ENCODE measurements at places on chromosomes 4 and X.
A peak's percentile ranks its signal among the peaks of the same experiment; 100 is the strongest.

GRCh38 chr4:5785806-5786680 is 75.0 kb downstream of the EVC start:
- no peak for ATAC-seq

- no peak for ATAC-seq
These were observed 2.8 kb upstream of the PARM1 start for GRCh38 chr4:74930162-74930561.

DNA sequence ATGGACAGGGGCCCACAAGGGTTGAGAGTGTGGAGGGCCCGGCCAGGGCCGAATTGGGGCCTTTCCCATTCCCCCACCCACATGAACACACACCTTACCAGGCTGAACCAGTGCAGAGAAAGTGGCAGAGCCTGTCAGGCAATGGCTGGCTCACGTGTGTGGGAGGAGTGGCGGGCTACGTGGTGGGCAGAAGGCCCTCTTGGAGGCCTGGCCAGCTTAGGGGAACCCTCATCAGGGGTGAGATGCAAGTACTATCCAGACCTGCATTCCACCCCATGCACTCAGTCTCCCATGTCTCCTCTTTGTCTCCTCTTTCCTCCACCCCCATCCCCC is 965 bp downstream of the TCEAL4 start:
- peak; percentile 46 for ATAC-seq

DNA sequence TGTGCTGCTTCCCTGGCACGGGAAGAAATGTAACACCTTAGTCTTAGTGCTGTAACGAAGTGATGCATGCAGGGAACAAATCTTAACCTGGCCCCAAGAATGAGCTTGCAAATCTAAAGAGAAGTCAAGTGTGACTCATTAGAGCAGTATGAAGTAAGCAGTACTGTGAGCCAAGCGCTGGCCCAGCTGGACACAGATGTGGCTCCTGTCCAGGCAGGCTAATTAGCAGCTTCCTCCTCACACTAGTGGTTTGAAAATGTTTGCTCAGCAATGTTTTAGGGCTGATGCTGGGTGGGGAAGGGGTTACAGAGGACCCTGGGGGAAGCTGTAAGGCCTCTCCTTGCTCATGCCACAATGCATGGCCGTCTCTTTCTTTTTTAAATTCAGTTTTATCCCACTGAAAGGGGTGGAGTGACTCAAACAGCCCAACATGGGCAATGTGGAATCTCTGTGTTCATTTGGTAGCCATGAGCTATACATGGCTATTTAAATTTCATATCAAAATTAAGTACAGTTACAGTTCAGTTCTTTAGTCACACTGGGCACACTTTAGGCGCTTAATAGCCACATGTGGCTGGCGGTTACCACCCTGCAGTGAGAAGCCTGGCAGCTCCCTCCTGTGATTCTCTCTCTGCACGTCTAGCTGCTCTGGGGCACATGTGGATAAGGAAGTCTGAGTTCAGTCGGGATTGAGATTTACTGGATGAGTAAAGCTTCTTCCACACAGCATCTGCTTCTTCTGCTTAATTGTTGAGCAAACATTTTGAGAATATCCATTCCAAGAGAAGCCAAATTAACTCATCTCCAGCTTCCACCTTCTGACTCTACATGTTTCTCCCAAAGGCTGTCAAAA is 48.8 kb downstream of the MAP7D2 start:
- ATAC-seq = peak; percentile 90

GRCh38 chrX:136819031-136819703 is 38.4 kb upstream of the ARHGEF6 start:
- ATAC-seq = no peak

- ATAC-seq = no peak
These were observed 433.7 kb downstream of the GPM6A start for GRCh38 chr4:175378372-175378771.

- ATAC-seq = peak; percentile 77
These were observed 52.9 kb upstream of the TRPC5OS start for GRCh38 chrX:111823128-111823527.

GRCh38 chrX:123803331-123803983 is 56.4 kb upstream of the XIAP start:
- ATAC-seq = peak; percentile 77

GRCh38 chrX:23503835-23504539 is 163.3 kb upstream of the PRDX4 start:
- peak; percentile 56 for ATAC-seq

GRCh38 chrX:48700951-48701653 is 4.6 kb downstream of the SUV39H1 start:
- ATAC-seq = no peak

DNA sequence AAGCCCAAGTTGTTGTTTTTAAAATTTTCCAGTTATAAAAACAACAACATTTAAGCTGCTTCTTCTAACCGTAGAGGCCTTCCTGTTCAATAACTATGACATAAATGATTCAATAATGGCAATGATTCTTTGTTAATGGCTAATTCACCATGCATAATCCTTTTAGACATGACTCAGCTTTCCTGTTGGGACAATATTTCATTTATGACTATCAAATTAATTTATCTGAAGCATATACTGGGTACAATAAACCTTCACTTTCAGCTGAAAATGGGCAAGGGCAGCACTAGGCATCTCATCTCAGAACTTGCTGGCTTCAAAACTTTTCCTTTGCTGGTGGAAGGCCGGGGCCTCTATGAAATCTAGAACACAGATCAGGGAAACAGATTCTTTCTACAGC is 38.9 kb downstream of the TBC1D9 start:
- peak; percentile 65 for ATAC-seq

GRCh38 chr4:89759426-89759825 is 77.5 kb downstream of the SNCA start:
- ATAC-seq = no peak

GRCh38 chr4:2662598-2662997 is 93.5 kb downstream of the TNIP2 start:
- no peak for ATAC-seq

DNA sequence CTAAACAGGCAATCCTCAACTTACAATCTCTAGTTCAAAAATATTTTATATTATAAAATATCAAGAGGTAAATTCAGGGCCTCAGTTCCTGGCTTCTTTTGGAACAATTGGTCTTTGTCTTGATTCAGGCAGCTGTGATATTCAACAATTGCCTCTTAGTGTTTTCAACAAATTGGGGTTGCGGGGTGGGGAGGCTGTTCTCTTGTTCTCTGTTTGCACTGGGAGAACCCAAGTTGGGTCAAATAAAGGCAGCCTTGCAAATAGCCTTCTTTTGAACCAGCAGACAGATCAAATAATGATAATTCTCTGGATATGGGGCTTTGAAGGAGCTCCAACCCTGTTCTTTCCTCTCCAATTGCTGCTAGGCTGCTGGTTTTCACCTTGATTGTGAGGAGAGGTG is 142.5 kb downstream of the COL4A5 start:
- no peak for ATAC-seq

- ATAC-seq = no peak
These were observed 88.6 kb downstream of the SHROOM3 start for GRCh38 chr4:76523593-76523992.

GRCh38 chr4:150828159-150828558 is 186.9 kb downstream of the LRBA start:
- no peak for ATAC-seq

GRCh38 chrX:20347481-20347880 is 80.8 kb upstream of the RPS6KA3 start:
- no peak for ATAC-seq

- ATAC-seq = no peak
These were observed 204.5 kb upstream of the IGFBP7 start for GRCh38 chr4:57314636-57315035.

- ATAC-seq = no peak
These were observed 45.8 kb downstream of the TEX13B start for GRCh38 chrX:107936434-107936730.

- ATAC-seq = no peak
These were observed 263.7 kb downstream of the IL1RAPL1 start for GRCh38 chrX:28850955-28851354.

- ATAC-seq = no peak
These were observed 106.7 kb upstream of the GUCY1A1 start for GRCh38 chr4:155559915-155560314.

GRCh38 chrX:80430826-80431504 is 10.7 kb downstream of the TENT5D start:
- no peak for ATAC-seq

DNA sequence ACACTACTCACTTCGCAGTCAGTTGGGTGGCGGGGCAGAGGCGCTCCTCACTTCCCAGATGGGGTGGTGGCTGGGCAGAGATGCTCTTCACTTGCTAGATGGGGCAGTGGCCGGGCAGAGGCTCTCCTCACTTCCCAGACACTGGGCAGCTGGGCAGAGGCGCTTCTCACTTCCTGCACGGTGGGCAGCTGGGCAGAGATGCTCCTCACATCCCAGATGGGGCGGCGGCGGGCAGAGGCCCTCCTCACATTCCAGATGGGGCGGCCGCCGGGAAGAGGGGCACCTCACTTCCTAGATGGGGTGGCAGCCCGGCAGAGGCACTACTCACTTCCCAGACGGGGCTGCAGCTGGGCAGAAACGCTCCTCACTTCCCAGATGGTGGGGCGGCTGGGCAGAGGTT is 199.8 kb downstream of the RTL9 start:
- ATAC-seq = no peak

- no peak for ATAC-seq
These were observed 14.3 kb downstream of the DCAF8L1 start for GRCh38 chrX:27966955-27967354.

DNA sequence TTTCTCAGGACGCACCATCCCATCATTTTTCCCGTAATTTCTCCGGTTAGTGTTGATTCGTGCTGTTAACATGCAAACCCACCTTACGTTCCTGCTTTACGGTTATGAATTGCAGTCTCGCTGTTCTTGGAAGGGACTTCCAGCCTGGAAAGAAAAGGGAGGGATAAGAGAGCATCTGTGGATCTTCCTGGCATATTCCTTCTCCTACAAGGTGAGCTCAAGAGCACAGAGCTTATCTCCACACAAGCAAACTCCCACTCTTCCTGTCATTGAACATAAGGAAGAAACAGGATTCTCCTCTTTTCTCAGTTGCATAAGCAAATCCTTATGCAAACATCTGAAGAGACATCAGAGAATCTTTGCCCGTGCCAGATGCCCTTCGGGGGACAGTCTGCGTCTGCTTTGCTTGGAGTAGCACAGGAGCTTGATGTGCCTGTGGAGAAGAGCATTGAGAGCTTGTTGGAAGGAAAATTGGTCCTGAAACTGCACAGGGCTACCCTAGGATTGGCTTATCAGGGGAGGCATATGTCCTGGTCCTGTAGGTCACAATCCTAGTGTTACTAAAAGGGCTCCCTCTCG is 127.0 kb downstream of the ASMT start:
- no peak for ATAC-seq

- no peak for ATAC-seq
These were observed 8.4 kb upstream of the SLC26A1 start for GRCh38 chr4:1001561-1002130.

- ATAC-seq = peak; percentile 56
These were observed 102.1 kb downstream of the ANXA3 start for GRCh38 chr4:78653655-78654054.

DNA sequence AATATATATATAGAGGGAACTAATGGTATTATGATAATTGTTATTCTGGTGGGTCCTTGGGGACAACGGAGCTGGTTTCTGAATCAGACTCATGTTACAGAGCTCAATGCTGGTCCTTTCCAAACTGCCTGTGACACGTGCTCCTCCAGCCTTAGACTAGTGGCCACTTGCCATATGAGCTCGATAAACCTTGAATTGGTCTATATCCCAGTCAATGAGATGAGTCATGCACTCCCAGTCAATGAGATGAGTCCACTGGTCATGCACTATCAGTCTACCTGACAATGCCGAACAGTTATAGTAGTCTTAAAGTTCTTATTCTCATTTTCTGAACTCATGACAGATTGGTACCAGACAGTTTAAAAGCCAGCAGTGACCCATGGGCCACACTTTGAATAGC is 325.2 kb downstream of the LDB2 start:
- ATAC-seq = no peak

DNA sequence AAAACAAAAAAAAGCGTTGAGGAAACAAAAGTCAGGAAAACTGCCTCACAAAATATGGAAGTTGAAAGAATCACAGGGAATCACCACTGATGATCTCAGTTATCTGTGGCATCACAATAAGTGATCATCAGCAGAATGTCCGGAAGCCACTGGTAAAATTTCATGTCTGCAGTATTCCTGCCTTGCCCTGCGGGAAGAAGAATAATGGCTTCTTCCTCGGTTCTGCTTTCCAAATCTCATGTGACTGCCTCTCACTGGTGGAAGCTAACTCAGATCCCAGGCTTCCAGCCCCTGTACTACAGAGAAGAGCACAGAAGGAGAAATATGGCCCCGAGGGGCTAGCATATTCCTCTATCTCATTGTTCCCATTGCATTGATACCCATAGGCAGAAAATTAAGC is 12.7 kb upstream of the ZNF330 start:
- no peak for ATAC-seq

GRCh38 chrX:6849716-6850414 is 297.6 kb upstream of the STS start:
- ATAC-seq = no peak

GRCh38 chr4:1464581-1465171 is 58.4 kb upstream of the NKX1-1 start:
- no peak for ATAC-seq

DNA sequence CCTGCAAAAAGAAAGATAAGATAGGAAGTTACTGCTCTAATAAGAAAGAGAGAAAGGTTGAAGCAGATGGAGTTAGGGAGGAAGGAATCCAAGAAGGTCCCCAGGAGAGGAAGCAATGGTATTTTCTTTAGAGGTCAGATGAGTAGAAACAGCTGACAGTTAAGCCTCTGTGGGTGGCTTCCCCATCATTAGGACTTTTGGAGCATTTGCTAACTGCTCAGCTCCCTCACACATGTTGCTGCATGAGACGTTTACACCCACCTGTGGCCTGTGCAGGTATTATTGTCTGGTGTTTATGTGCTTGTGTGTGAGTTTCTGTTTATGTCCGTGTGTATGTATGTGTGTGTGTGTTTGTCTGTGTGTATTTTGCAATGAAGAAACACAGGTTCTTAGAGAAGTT is 346.8 kb downstream of the RAB28 start:
- ATAC-seq = no peak

DNA sequence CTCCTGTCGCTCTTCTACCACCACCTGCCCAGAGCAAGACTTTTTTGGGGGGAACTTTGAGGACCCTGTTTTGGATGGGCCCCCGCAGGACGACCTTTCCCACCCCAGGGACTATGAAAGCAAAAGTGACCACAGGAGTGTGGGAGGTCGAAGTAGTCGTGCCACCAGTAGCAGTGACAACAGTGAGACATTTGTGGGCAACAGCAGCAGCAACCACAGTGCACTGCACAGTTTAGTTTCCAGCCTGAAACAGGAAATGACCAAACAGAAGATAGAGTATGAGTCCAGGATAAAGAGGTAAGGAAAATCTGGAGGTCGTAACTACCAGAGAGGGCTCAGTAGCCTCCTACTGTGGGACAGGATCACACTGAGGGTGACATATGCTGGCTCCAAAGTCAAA is 364.5 kb downstream of the MAPK10 start:
- ATAC-seq = no peak

GRCh38 chrX:115553171-115553570 is 7.8 kb upstream of the PLS3 start:
- no peak for ATAC-seq

Data from SK-N-SH treated with all-trans-retinoic acid at 6 μM for 48 hours (cell line).